ENCODE measurements at places on chromosomes 12 and 14. TPM values are rescaled to one million over a fixed set of nuclear protein-coding genes. Genes with fewer than 3 reads are reported as not detected.

DNA sequence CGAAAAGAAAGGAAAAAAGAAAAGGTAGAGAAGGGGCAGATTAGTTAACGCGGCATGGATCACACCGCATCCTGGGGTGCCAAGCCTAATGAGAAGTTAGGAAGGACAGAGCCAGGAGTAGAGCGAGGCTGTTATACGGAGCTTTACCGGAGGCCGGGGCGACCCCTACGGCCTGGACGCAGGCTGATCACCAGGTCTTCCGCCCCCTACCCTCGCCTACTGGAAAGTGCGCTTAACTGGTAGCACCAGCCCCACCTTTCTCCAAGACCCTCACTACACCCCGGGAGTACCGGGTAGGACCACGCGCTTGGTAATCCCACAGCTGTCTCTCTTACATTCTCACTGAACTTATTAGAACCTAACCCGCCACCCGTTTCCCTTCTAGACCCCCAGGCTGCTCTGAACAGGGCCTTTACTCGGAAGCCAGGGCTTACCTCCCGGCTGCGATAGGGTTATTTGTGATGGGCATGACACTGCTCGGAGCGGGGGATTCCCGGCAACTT lies 33.8 kb downstream of the WBP11 start:
- no peak for DNase-seq

GRCh38 chr12:49413796-49414195 lies 46.5 kb downstream of the SPATS2 start:
- DNase-seq: no peak

GRCh38 chr14:52253503-52253902 lies 14.0 kb upstream of the PTGDR start:
- no peak for DNase-seq

GRCh38 chr12:56151672-56152131 lies 685 bp upstream of the MYL6B start:
- DNase-seq: peak; percentile 90

GRCh38 chr12:94140556-94140955 lies 7.8 kb upstream of the PLXNC1 start:
- DNase-seq: peak; percentile 87

- no peak for DNase-seq
Observed at GRCh38 chr14:72512925-72513324, 381.0 kb downstream of the DPF3 start.

Gene TAS2R9
- total RNA-seq: not detected

Gene GALNT8
- total RNA-seq: 0.82 TPM

GRCh38 chr14:49972131-49972671 lies 79.3 kb downstream of the ARF6 start:
- DNase-seq: peak; percentile 73

All from activated CD4-positive, alpha-beta T cell treated with anti-CD3 and anti-CD28 coated beads, Interleukin-2, amount 10 ng/mL, durations not matched to agents 24 days and 14 days (primary cell).